Kidney (tissue), 22 donors: ENCODE measurements at places on chromosomes 12 and 14.

DNA sequence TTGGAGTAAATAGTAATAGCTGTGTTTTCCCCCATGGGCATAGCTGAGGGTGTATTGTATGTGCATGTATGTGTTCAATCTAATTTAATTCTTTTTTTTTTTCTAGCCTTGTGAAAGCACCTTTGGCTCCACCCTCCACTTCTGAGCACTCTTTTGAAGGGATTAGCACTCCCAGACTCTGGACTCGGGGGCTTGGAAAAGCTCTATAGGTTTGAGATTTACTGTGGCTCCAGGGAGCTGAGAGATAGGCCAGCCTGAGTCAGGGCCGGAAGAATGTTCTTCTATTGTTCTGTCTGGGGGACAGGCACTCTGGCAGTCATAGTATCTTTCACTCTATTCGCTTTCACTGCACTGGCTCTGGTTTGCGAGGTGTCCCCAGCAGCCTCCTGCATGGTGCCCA lies 540.0 kb upstream of the TBX3 start:
- no peak for DNase-seq

GRCh38 chr12:132899033-132899432 lies 11.6 kb upstream of the CHFR start:
- no peak for DNase-seq

DNA sequence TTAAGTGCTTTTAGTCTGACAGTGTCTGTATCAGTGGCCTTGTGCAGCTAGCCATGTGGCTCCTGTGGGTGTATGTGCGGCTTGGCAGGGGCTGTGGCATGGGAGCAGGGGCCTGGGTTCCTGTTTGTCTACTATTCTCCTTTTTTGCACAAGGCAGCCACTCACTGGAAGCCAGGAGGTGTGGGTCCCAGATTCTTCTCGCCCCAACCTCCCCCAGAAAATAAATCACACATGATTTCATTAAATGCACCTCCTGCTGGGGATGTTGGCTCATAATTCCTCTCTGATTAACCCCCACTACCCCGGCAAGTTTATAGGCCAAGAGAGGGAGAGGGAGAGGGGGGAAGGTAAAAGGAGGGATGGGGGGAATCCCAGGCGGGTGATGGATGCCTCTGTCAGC lies 17.6 kb downstream of the CALCOCO1 start:
- no peak for DNase-seq

DNA sequence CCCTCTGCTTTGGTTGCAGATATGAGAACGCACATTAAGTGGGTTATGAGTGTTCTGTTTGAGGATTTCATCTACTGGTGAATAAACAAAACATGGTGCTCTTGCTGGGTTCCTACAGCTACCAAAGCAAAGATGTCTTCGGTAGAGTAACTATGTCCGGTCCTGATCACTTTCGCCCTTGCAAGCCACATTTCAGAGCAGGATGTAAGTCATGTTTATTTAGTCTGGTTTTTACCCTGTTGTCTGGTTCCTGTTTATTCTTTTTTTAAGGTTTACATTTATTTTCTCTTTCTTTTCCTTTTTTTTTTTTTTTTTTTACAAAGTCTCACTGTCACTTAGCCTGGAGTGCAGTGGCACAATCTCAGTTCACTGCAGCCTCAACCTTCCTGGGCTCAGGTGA lies 99.2 kb downstream of the VEZT start:
- no peak for DNase-seq

GRCh38 chr12:4216187-4216927 lies 57.2 kb upstream of the CCND2 start:
- no peak for DNase-seq

DNA sequence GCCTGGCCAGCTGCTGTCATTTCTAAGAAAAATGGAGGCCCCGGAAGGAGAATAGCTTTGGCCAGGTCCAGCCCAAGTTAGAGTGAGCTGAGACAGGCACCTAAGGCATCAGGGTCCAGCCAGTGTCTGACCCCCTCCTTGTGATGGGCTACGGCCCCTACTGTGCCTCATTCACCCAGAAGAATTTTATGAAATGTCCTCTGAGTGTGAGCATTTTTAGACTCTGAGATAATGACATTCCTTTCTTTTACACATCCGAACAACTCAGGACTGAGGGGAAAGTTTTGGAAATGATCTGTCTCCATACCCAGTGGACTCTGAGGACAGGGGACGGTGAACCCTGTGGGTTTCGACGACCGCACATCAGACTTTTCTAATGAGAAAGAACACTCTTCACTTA lies 50.4 kb downstream of the SLC24A4 start:
- DNase-seq: no peak

DNA sequence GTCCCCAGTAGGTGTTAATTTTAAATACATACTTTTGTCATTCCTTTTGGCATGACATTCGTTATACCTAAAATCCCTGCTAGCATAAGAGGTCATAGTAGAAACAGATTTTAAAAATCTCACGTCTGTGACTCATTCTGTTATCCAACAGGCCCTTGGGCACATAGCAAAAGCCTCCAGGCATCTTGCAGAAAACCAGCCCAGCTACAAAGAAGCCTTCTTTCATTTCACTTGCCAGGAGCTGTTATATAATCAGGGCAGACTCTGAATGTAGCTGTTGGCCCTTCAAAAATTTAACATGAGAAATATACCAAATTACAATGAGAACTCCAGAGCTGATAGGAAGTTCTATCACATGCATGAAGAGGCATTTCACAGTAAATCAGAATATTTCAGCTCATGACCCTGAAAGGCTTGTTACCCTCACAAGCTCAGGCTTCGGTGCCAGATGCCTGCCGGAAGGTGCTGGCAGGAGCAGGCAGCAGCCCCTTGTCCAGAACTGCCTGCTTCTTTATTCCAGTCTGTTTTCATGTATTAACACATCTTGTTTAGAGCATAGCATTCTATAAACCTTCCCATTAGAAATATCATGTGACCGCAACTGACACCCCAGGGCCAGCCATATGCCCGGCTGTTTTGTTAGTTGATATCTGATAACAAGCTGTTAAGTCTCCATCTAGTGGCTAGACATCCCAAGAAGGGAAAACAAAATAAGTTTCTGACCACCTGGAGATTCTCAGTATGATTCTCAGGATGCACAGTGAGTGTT lies 17.8 kb downstream of the E2F7 start:
- DNase-seq: no peak

- DNase-seq: peak; percentile 61
Measured at GRCh38 chr12:69897744-69898143, 72.7 kb downstream of the MYRFL start.

DNA sequence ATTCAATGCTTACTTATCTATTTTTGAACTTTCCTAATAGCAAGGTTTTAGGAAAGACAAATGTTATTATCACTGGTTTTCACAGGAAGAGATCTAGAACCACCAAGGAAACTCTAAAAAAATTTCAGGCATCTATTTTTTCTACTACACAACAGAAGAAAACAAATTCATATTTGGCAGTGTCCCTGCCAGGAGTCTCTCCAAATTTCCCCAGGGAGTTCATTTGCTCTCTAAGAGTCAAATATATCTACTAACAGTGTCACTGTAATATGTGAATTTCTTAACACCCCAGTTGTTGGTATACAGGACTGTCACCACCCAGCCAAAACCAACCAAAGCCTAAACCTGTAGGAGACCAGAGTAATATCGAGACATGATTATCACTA lies 83.4 kb downstream of the STXBP6 start:
- no peak for DNase-seq

- peak; percentile 92 for DNase-seq
Measured at GRCh38 chr14:56579345-56580220, at the start of gene TMEM260. TSS of gene TMEM260 (plus strand) at chr14:56579798. CDS start at chr14:56579915, 117 bp downstream.

DNA sequence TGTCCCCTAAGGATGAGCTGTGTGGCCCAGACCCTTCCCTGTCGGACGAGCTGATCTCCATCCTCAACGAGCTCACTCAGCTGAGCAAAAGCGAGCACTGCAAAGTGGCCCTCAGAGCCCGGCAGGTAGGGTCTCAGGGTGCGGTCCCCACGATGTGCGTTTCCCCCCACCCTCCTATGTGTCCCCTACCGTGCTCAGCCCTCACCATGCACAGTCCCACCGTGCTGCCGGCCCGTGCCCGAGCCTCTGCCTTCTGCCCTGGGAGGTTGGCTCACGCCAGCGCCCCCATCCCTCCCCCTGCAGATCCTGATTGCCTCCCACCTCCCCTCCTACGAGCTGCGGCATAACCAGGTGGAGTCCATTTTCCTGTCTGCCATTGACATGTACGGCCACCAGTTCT lies 86.6 kb downstream of the FOXN4 start:
- DNase-seq: no peak

DNA sequence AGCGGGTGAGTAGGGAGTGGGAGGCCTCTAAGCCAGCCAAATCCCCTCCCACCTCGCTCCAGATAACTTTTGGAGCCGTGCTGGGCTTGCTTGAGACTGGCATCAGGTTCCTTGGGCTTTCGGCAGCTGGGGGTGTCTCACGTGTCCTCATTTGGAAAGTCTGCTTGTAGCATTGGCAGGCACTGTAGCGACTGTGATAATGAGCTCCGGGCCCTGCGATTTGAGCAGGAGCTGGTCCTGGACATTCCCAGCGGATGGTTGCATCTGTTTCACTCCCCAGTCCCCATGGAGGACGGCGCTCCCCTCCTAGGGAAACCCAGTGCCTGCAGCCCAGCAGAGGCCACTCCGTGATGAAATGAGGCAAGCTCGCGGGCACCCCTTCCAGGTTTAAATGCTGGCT lies 49.4 kb downstream of the DGLUCY start:
- no peak for DNase-seq

DNA sequence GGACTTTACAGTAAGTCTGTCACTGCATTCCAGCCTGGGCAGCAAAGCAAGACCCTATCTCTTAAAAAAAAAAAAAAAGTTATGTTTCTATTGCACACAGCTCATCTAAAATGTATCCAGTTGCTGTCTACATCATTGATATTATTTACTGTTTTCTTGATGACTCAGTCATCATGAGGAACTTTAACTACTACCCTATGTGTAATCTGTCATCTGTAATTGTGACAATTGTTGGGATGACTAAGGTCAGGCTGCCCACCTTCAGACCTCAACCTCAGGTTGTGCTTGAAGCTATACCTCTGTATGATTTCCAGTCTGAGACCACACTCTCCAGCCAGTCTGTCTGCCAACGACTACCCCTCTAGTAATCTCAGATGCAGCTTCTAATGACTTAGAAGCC lies 15.3 kb downstream of the PPP1R13B start:
- DNase-seq: no peak

- DNase-seq: no peak
Measured at GRCh38 chr12:63790608-63790945, 10.9 kb downstream of the RXYLT1 start.

DNA sequence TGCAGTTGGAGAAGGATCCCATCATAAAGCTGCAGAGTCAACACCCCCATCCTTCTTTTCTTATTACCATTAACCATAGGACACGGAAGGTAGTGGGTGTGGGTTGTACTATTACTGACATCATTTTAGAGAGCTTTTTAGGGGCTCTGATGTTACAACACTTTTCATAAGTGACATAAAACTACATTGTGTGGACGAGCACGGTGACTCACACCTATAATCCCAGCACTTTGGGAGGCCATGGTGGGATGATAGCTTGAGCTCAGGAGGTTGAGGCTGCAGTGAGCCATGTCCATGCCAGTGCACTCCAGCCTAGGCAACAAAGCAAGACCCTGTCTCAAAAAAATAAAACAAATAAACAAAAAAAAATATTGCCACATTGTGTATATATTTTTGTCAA lies 167.1 kb downstream of the DUSP6 start:
- DNase-seq: no peak

DNA sequence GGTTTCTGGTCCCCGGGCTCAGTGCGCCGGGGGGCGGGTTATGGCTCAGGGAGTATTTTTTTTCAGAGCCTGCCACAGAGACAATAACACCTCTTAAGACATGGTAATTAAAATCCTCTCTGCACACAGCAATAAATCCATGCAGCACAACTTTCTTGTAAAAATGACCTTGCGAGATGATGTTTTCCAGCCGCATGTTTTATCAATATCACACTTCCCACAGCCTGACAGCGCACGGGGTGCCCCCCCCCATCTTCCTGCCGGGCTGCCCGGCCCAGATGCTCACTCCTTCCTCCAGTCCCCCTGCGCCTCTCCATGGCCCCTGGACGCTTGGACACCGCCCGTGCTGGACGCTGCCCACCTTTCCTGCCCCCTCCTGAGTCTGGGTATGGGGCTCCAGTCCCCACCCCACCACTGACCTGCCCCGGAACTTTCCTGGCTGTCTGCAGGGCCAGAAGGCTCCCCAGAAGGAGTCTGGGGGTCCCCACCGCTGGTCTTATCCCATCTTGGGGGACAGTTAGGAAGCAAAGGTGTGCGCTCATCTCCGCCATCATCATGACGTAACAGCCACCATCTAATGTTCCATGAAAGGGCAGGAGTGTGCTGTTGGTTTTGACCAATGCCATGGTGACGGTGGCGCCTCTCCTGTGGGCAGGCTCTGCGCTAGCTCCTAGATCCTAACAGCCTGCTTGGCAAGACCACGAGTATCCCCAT lies 182.9 kb downstream of the KIF26A start:
- no peak for DNase-seq

DNA sequence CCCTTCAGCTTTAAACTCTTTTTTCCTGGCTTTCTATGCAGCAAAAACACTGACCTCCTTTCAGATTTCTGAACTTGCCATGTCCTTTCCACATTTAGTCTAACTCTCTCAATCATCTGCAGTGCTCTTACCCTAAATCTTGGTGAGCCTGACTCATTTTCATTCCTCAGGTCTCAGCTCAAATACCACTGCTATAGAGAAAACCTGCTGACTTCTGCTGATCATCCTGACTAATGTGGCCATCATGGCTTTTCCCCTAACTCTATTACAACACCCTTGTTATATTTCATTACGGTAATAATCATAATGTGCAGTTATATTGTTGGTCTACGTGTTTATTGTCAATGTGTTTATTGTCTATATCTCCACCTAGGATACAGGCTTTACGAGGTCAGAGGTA lies 207.3 kb upstream of the OR4E1 start:
- DNase-seq: no peak

- no peak for DNase-seq
Measured at GRCh38 chr12:120350576-120351350, 18.2 kb downstream of the MSI1 start.

DNA sequence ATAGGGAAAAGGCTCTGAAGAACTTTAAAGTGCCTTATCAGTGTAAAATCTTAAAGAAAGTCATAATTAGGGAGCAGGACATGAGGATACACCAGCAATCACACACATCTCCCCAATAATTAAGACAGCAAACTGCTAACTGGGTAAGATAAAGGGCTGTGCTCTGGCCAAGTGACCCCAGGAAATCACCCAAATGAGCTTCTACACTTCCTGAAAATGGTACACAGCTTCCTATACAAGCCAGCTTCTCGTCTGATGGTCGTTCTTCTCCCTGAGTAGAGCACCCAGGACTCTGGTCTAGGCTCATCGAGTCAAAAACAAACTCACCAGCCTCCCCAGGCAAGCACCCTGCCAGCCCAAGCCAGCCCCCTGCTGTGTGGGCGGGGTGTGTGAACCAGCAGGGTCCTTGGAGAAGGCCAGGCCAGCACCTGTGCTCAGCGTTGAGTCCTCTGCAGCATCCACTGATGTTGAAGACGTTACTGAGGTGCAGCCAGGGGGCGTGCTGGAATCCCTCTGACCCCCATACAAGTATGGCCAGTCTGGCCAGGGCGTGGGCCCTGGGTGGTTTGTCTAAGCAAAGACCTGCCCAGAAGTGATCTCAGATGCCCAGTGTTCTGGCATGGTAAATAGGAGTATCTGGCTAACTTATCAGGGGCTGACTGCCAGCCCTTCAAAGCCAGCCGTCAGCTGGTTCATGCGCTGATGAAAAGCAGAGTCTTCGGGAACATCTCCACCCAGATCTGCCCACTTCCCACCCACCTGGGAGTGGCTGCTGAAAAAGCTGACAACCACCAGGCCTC lies 41.4 kb downstream of the ACTN1 start:
- peak; percentile 84 for DNase-seq
